Mucosa of descending colon (tissue), 3 donors: ENCODE measurements at places on chromosomes 13 and 19.

DNA sequence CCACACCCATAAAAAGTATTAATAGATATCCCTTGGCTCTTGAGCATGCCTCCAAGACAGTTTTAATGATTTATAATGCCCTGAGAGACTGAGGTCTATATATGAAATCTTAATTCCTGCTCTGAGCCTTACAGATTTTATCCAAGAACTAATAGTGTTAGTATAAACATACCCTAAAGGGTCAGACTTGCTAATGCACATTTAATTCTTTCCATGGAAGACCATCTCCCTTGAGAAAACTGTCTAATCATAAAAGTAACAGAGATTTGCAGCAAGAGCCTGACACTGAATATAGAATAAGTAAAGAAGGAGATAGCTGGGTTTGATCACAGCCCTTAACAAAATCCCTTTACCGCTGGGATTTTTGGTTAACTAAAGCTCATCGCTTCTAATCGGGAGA lies 650.8 kb upstream of the KLF12 start:
- no peak for DNase-seq

DNA sequence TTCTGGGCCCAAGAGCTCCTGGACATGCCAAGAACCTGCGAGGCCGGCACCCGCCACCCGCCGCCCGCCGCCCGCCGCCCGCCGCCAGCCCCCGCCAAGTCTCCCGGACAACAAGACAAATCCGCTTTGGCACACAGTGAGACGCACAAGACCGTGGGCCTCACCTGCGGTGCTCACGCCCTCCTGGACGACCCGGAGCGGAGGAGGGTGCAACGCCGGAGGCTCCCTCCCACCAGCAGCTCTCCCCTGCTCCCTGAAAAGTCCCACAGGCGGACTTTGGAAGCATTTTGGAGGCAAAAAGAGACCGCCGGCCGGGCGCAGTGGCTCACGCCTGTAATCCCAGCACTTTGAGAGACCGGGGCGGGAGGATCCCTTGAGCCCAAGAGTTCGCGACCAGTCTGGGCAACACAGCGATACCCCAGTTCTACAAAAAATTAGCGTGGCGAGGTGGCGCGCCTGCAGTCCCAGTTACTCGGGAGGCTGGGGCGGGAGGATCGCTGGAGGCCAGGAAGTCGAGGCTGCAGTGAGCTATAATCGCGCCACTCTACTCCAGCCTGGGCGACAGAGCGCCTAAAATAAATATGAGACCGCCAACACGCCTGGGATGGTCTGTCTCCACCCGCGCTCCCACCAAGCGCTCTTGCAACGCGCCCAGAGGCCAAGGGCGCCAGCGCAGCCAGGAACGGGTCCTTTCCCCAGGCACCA lies 783 bp downstream of the RHPN2 start:
- peak; percentile 59 for DNase-seq

DNA sequence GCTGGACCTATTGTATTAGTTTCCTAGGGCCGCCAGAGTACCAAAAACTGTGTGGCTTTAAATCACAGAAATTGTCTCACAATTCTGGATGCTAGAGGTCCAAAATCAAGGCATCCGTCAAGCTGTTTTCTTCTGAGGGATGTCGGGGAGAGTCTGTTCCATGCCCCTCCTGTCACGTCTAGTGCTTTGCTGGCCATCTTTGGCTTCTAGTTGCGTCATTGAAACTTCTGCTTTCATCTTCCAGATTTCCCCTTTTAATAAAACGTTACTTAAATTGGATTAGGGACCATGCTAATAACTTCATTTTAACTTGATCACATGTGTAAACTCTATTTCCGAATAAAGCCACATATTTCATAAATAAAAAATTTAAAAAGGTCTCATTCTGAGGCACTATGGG lies 47.5 kb downstream of the TRPM4 start:
- no peak for DNase-seq

DNA sequence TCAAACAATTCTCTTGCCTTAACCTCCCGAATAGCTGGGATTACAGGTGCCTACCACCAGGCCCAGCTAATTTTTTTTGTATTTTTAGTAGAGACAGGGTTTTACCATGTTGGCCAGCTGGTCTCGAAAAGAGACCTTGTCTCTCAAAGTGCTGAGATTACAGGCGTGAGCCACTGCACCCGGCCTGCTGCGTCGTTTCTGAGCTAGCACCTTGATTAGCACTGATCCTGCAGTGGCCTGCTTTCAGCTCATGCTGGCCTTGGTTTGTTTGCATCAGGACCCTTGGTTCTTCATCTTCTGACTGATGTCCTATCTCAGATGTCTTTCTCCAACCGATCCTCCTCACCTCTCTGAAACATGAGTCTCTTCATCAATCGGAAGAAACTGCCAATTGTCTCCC lies 4.9 kb upstream of the TFDP1 start:
- no peak for DNase-seq

DNA sequence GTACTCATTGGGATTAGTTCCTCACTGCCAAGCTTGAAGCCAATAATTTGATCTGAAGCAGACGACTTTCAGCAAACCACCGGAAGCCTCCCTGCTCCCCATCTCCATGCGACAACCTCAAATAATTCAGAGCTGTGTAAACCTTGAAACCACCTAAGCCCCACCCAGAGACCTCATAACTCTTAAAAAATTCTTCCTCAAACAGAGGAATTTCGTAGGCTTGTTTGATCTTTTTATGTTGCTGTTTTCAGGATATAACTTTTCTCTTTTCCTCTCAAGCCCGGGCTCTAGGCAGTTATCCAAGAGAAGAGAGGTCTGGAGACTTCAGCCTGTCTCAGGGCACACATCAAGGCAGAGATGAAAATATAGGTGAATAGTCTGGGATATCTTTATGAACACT lies 311.6 kb downstream of the KCNRG start:
- DNase-seq = no peak
